ENCODE measurements at places on chromosomes 13 and 19.

DNA sequence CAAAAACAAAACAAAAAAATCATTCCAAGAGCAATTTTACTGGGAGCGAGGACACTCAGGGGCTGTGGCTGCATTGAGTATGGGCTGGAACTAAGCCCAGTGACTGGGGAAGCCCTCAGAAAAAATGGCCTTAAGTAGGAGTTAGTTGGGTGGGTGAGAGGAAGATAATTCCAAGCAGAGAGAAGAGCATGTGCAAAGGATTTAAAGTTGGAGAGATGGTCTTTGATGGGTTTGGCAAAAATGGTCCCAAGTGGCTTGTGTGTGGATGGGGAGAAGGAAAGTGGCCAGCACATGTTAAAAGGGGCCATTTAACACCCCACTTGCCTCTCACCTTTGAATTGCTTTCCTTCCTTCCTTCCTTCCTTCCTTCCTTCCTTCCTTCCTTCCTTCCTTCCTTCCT is 6.7 kb upstream of the CYP4F22 start:
- no peak for DNase-seq

DNA sequence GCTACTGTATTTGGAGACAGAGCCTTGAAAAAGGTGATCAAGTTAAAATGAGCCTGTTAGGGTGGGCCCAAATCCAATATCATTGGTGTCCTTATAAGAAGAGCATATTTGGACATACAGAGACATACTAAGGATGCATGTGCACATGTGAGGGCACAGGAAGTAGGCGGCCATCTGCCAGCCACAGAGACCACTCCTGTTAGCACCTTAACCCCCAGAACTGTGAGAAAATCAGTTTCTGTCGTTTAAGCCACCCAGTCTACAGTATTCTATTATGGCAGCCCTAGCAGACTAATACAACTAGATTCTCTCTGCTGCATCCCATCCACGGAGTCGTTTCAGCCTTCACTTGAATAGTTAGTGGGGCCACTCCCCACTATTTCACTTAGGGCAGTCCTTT is 39.4 kb upstream of the DGKH start:
- no peak for DNase-seq

DNA sequence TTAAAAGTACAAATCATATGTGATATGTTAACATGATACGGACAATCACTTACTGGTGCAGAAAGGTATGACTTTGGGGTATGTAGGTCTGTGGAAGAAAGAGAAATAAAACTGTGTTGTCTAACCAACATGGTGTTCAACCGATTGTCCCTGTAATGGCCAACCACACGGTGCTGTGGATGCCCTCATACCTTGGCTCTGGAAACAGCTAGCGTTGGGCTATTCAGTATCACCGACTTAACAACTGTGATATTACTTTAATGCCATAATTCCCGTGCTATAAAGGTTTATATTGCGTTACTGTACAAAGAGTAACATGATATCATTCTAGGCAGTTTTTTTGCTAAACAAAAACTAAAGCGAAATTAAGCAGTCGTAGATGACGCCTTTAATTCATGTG is 448.3 kb downstream of the EFNB2 start:
- no peak for DNase-seq

DNA sequence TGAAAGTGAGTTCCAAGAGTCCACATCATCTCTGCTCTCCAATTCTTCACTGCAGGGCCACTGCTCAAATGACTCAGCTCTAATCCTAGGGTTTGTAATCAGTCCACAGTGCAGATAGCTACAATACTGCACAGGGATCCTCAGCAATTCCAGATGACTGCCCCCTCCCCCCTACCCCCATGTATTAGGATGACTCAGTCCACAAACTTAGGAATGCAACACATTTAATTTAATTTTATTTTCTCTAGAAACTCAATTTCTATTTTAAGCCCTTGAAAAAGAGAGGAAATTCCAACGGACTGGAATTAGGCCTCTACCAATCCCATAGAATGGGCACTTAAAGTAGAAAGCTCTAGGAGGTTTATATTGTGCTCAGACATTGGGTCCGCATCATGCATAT is 173.8 kb upstream of the SOX21 start:
- DNase-seq: peak; percentile 22

DNA sequence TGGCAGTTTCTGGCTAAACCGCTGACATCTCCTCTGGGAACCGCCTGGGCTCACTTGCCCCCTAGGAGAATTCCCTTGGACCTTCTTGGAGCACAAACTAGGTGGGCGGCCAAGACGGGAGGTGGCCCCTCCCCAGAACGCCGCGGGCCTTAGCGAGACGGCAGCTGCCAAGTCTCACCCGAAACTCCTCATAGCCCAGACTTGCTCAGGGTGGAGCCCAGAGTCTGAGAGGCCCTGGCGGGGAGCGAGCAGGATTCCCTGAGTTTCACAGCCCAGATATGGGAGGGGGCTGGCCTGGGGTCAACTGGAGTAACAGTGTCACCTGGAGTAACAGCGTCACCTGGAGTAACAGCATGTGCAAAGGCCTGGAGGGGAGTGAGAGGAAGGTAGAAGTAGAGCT is 10.1 kb downstream of the TINCR start:
- DNase-seq: no peak

DNA sequence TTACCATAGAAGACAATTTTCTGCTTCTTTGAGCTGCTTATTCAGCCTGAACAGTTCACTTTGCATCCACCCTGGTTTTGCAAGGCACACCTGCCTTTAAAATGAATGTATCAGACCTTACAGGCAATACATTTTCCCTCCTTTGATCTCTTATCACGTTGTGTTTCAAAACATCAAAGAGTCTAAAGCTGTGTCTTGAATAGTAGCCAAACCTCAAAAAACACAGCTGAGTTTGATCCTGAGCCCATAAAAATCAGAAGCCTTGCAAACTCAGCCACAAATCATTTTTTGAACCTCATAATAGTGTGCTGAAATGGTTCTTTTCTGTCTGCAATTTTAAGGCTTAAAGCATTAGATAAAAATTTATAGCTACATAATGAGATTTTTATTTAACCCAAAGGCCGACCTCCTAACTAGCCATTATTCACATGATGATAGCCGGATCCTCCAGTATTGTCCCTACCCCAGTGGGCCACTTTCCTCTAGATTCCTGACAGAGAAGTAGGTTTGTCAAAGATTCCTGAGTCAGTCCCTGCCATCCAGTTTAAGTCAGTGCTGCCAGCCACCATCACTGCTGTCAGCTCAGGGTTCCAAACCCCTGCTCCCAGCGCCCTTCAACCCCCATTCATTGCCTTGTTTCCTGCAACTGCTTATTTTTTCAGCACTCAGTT is 71.8 kb downstream of the CAB39L start:
- DNase-seq: no peak

- DNase-seq: peak; percentile 25
These were observed 156.9 kb downstream of the ENOX1 start for GRCh38 chr13:43629691-43630480.

- DNase-seq: peak; percentile 60
These were observed 5.0 kb upstream of the IGSF23 start for GRCh38 chr19:44608391-44608821.

- no peak for DNase-seq
These were observed 2.9 kb downstream of the NOTCH3 start for GRCh38 chr19:15197942-15198341.

DNA sequence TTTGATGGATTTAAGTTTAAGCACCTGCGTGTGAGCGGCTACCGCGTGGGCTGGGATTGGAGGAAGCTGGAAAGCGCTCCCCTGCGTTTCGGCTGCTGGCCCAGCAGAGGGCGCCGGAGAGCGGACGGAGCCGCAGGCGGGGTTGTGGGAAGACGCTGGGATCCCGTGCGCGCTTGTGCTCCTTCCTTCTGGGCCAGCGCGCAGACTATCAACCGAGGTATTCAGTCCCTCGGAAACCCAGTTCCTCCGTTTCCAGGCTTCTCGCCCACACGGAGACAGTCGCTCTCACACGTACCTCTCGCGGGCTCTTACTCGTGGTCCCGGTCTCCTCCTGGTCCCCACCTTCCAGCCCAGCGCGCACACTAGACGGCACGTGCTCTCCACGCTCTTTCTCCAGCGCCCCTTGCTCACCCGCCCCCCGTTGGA is 28.8 kb downstream of the EPN1 start:
- peak; percentile 38 for DNase-seq

GRCh38 chr13:23175920-23176319 is 4.9 kb upstream of the SGCG start:
- DNase-seq: peak; percentile 29

- DNase-seq: no peak
These were observed 315.7 kb downstream of the KCTD12 start for GRCh38 chr13:76570510-76570971.

DNA sequence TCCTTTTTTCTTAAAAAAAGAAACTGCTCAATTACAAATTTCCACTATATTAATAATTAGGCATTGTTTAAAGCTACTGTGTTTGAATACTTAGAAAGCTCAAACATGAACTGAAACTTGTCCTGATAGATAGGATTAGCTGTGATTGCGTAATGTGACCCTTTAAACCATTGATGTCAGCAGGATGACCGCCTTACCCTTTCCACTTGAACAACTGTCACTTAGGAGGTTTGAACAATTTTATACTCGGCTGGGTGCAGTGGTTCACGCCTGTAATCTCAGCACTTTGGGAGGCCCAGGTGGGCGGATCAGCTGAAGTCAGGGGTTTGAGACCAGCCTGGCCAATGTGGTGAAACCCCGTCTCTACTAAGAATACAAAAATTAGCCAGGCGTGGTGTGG is 2.9 kb downstream of the LAMP1 start:
- DNase-seq: peak; percentile 8

- DNase-seq: no peak
These were observed 14.0 kb upstream of the TOMM40 start for GRCh38 chr19:44876930-44877535.

- peak; percentile 73 for DNase-seq
These were observed at the start of gene ABCC4 for GRCh38 chr13:95301183-95301967. Gene ABCC4, minus strand, starts transcription at chr13:95301451. Its CDS starts 137 bp downstream, at chr13:95301314.

DNA sequence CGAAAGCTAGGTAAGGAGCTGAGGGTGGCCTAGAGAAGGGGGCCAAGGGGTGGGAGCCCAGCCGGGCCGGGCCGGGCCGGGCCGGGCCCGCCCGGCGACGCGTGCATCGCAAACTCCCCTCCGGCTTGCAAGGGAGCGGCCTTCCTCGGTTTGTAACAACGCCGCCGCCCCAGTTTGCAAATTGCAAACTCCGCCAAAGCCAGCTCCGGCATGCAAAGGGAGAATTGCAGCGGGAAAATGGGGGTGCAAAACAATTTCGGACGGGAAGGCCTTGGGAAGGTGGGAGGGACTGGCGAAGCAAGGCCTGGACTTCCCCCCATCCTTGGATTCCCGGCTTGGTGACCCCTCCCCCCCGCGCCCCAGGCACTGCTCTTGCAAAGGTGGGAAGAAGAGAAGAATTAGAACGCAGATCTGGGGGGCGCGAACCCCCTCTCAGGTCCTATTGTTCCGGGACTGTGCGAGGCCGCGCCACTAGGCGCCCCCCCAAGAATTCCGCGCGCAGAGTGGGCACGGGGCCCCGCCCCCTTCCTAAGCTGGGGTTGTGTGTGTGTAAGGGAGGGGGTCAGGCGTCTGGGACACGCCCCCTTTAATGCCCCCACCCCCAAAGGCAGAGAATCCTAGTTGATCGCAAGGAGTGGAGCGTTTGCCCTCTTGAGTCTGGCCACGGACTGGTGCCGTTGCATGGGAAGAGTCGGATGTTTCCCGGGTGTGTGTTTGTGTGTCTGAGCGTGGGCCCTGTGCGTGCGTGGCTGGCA is 926 bp downstream of the PRR12 start:
- peak; percentile 42 for DNase-seq

Measured in cardiac fibroblast (primary cell).